AG20443 (cell line): ENCODE measurements at places on chromosomes 5 and 9.

GRCh38 chr5:109660301-109660700, 29.4 kb upstream of the MAN2A1 start:
- no peak for DNase-seq

DNA sequence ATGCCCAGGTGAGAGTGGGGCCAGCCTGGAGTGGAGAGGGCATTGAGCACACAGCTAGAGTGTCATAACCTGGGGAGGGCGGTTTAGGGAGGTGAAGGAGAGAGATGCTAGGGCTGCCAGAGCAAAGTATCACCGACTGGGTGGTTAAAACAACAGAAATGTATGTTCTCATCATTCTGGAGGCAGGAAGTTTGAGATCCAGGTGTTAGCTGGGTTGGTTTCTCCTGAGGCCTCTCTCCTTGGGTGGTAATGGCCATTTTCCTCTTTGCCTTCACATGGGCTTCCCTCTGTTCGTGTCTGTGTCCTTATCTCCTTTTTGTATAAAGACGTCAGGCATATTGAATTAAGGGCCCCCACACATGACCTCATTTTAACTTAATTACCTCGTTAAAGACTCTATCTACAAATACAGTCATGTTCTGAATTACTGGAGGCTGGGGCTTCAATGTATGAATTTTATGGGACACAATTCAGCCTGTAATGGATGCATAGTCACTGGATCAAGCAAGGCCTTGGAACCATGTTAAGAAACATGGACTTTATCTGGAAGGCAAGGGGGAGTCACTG, 118.6 kb upstream of the IL12B start:
- no peak for DNase-seq

DNA sequence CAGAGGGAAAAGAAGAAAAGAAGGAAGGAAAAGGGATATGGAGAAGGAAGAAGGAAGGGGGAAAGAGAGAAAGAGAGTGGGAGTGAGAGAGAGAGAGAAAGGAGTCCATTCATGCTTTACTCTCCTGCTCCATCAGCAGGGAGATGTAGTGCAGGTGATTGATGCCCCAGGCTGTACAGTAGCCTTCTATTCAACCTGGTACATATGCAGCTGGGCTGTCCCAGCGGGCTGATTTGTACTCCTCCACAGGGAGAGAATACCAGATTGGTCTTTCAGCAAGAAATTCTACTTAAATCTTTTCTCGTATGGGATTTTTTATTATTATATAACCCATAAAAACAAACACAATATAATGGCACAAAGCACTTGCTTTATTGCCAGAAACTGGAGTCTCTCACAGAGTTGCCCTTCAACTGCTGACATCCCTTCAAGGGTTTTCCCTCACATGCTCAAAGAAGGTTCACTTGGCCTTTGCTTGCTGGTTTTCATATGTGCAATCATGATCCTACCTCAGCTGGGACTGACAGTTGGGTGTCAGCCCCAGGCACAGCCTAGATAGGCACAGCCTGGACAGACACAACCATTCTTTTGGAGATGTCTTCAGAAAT, 380.1 kb upstream of the RIOK2 start:
- DNase-seq: no peak

- DNase-seq: peak; percentile 81
Observed at GRCh38 chr5:132364319-132364718, 5.2 kb upstream of the SLC22A5 start.

DNA sequence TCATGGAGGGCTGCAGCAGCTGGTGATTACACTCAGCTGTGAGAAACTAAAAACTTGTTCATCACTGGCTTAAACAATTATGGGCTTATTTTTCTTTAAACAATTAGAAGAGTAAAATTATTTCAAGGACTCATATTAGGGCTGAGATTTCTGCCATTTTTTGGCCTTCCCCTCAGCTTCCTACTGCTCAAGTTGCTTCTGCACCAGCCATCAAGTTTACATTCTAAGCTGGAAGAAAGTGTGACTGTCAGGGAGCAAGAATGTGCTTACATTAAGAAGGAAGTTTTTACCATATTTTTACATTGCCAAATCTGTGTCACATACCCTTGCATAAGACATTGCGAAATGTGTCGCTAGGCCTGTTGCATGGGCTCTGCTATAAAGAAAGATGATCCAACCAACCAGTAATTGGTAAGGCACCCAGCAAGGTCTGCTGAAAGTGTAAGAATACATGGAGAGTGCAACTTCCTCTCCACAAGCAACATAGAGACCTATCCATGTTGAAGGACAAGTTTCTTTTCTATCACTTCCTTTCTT, 260.3 kb upstream of the CDH10 start:
- DNase-seq: peak; percentile 8

- peak; percentile 31 for DNase-seq
Observed at GRCh38 chr5:142976861-142977260, 206.7 kb downstream of the ARHGAP26 start.

GRCh38 chr9:98790842-98791607, 5.3 kb downstream of the ANKS6 start:
- peak; percentile 98 for DNase-seq

GRCh38 chr5:135894276-135894675, 1.4 kb downstream of the IL9 start:
- no peak for DNase-seq

GRCh38 chr5:59272809-59273427, 620.6 kb downstream of the PDE4D start:
- DNase-seq: no peak

DNA sequence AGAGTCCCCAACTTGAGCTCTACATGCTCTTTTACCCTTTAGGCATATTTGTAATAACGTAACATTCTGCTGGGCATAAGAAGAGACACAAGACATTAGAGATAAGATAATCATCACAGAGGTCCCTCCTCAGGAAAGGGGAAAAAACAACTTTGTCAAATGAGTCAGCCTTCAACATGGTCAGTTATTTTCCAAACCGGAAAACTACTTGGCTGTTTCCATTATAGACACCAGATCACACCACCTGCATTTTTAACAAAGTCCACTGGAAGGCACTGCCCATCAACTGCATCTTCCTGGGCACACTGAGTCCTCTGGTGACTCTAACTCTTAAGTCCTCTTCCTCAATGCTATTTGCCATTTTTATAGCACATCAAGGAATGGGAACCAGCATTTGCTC, 221.8 kb downstream of the FAM114A2 start:
- no peak for DNase-seq

GRCh38 chr9:21686738-21687137, 115.7 kb upstream of the MTAP start:
- DNase-seq: no peak

DNA sequence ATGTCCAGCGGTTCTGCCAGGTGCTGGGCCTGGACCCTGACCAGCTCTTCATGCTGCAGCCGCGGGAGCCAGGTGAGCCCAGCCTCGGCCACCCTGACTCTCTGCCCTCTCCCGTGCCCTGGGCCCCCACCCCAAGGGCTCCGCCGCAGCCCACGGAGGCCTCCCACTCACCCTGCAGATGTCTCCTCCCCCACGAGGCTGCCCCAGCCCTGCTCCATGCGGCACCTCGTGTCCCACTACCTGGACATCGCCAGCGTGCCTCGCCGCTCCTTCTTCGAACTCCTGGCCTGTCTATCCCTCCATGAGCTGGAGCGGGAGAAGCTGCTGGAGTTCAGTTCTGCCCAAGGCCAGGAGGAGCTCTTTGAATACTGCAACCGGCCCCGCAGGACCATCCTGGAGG, 7.4 kb downstream of the RNF208 start:
- DNase-seq: no peak

- DNase-seq: peak; percentile 50
Observed at GRCh38 chr9:112831281-112831851, 59.3 kb downstream of the SLC46A2 start.

DNA sequence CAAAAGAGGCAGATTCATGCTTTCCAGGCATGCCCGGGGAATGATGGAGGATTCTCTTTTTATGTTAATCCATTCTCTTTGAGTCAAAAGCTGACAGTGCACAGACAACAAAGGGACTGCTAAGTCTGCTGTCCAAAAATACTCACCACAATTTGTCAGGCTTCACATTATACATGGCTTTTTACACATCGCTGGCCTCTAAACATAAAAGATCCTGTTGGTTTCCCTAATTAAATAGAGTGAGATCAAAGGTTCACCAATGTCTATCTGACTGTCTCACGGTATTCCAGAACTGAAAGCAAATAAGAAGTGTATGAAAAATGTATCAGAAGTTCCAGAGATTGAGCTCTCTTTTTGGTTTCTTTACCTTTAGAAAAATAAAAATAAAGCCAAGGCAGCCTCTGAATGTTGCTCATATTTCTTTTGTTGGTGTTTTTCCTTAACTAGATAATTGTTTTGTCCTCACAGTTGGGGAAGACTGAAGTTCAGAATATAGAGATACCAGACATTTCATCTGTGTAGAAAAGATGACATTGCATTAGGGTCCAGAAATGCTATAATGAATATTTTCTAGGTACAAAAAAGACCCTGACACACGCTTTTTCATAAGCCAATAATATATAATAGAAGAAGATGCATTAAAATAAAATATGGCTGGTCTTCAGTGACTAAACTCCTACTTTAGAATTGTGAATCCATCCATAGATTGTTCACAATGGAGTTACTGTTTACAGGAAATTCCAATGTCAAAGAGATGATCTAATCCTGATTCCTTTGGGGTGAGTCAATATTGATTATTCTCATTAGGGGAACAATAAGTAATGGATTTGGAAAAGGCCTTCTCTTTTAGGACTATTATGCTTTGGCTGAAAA, 688.2 kb upstream of the CDH6 start:
- DNase-seq: no peak

- DNase-seq: no peak
Observed at GRCh38 chr5:63145167-63145566, 566.5 kb downstream of the LRRC70 start.

DNA sequence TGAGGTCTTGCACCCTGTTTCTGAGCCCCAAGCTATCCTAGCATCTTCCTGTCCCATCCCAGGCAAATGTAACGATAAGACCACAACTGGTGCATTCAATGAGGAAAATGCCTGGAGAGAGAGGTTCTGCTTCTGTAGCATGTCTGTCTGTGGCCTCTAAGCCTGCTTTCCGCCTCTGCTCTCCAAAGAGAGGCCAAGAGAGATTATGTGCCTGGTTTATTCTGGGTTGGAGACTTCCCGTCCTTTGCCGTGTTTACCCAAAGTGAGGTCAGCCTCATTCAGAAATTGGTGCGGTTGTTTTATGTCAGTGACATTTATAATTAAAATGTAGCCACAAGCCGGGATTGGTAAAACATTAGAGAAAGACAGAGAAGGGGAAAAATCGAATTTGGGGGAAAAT, 77.8 kb downstream of the FGF1 start:
- no peak for DNase-seq

DNA sequence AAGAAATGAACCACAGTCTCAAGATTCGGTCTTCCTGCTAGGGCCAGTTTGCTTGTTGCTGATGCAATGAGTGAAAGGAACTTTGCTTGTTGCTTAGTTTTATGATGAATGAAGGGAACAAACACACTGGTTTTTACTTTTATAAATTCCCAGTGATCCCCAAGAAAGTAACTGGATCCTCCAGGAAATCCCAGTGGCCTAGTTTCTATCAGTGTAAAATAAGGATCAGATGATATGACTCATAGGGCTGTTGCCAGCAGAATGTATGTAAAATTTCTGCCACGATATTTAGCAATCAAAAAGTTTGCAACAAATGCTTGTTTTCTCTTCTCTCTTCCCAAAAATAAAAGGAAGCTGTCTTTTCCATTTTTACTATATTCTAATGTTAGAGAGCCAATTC, 160.1 kb upstream of the CDKN2B start:
- DNase-seq: no peak

DNA sequence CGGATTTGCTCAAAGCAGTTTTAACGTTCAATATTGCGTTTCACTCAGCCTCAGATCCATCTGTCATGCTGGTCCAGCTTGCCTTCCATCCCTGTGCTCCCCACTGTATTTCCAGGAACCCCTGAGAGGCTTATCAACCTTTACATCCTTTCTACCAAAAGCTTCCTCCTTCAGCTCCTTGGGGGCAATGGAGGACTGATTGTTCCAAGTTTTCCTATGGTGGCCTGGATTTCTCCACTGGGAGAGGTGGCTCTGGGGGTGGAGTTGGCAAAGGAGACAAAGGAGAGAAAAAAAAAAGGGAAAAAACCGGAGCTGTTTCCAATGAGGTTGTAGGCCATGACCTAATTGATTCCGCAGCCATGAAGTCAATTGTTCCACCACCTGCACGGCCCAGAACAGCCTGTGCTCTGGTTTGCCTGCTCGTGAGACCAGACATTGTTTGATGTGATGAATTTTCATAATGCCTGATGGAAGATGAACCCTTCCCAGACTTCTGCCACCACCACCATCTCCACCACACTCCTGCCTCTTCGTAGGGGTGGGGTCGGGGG, 54.1 kb downstream of the ABLIM3 start:
- no peak for DNase-seq

- DNase-seq: no peak
Observed at GRCh38 chr5:12125895-12126294, 221.6 kb upstream of the CTNND2 start.

- DNase-seq: peak; percentile 87
Observed at GRCh38 chr9:126781186-126782052, 23.4 kb upstream of the ZBTB43 start.

GRCh38 chr9:126293522-126293889, 33.1 kb upstream of the MVB12B start:
- no peak for DNase-seq

DNA sequence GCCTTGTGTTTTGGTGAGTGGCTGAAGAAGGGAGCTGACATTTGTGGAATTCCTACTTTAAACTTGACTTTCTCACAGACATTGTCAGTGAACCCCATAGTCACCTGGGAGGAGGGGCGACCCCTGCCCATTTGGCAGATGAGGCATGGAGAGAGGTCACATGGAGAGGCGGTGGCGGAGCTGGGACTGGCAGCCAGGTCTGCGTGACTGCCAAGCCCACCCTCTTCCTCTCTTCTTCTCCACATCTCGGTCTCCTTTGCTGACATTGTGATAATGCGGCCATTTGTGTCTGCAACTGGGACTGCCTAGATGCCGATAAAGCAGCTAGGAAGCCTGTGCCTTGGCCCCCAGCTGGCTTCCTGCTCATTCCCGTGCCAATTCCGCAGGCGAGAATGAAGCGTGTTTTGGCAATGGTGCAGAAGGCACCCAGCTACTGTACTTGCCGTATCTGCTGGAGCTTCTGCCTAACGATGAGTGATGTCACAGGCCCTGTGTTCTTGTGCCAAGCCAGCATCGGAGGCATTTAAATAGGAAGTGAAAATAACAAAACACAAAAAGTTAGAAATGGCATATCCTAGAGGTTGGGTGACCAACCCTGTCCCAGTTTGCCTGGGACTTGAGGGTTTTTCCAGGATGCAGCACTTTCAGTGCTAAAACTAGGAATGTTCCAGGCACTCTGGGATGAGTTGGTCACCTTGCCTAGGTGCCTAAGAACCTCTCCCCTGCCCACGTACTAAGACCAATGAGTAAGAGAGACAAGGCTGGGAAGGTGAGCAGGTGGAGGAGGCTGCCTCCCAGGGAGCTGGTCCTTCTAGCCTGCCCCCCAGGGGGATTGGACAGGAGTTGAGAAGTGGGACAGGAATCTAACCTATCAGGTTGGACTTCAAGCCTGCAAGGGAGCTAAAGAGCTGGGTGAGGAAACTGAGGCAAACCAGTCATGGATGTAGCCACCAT, 23.6 kb downstream of the OLFML2A start:
- DNase-seq: peak; percentile 39

DNA sequence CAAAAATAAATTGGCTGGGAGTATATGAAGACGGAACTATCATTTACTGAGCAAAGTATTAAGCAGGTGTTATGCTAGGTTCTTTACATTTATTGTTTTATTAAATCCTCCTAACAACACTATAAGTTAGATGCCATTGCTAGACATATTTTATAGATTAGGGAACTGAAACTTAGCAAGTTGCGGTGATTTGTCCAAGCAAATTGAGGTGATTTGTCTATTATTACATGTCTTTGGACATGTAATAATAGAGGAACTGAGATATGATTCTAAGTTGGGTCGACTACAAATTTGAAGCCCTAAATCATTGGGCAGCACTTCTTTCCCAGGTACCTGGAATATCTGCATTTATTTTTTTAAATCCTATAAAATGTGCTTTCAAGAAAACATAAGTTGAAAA, 429.9 kb downstream of the GABRG2 start:
- DNase-seq: no peak
